ENCODE measurements at places on chromosomes 5 and 9.

DNA sequence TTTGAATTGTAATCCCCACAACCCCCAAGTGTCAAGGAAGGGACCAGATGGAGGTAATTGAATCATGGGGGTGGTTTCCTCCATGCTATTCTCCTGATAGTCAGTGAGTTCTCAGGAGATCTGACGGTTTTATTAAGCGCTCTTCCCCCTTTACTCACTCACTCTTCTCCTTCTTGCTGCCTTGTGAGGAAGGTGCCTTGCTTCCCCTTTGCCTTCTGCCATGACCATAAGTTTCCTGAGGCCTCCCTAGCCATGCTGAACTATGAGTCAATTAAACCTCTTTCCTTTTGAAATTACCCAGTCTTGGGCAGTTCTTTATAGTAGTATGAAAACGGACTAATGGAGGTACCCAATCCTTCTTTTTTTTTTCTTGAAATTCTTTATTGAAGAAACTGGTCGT, 2.2 kb upstream of the CEP120 start:
- DNase-seq: no peak

- DNase-seq: no peak
These were observed 221.2 kb upstream of the ANKRD55 start for GRCh38 chr5:56454219-56454862.

DNA sequence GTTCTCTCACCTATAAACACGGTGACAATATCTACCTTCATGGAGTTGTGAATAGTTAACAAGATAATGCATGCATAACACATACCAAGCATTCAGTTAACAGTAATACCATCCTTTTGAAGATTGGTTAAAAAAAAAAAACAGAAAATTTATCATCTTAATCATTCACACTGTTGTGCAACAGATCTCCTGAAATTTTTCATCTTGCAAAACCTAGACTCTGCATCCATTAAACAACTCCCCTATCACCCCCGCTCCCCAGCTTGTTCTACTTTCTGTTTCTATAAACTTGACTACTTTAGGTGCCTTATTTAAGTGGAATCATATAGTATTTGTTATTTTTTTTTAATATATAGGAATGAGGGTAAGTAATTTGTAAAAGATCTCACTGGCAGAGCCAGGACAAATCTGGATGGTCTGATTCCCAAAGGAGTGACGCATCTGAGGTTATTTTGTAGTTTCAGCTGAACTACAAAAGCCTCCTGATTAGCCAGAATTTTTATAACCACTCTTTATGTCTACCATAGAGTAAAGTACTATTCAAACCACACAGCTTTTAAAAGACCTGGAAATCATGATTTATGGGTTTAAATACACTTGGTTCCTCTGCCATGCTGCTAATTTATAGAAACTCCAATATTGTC, 93.0 kb downstream of the FANCC start:
- DNase-seq: no peak

DNA sequence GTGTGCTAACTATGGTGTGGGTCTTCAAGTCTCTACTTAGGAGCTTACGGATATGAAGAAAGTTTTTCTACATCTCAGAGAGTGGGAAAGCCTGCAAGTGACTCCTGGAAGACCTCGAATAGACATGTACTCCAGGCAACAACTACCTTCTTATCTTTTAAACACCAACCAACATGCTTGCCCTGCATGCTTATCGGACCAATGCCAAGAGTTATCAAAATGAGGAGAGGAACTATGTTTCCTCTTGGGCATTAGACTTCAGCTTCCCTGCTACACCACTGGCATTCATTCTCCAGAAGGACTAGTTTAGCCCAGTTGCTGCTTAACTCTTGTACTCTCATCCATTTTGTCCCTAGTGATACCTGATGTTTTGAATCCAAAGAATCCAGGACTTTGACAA, 74.7 kb upstream of the MAN2A1 start:
- no peak for DNase-seq

DNA sequence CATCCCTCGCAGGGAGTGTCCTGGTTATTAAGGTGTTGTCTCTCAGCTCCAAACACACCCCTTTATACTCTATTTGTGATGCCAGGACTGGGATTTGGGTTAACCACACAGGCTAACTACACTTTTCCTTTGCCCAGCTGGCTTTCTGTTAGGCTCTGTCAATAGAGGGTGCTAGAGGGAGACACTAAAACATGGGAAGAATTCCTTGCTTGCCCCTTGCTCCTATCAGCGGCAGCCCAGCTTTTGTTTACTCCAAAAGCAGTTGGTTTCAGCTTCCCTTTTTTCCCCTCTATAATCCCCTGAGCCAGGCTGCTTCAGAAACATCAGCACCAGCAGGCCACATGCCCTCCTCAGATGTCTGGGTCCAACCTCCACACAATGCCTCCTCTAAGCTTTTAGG, 297.1 kb downstream of the KCTD16 start:
- no peak for DNase-seq

DNA sequence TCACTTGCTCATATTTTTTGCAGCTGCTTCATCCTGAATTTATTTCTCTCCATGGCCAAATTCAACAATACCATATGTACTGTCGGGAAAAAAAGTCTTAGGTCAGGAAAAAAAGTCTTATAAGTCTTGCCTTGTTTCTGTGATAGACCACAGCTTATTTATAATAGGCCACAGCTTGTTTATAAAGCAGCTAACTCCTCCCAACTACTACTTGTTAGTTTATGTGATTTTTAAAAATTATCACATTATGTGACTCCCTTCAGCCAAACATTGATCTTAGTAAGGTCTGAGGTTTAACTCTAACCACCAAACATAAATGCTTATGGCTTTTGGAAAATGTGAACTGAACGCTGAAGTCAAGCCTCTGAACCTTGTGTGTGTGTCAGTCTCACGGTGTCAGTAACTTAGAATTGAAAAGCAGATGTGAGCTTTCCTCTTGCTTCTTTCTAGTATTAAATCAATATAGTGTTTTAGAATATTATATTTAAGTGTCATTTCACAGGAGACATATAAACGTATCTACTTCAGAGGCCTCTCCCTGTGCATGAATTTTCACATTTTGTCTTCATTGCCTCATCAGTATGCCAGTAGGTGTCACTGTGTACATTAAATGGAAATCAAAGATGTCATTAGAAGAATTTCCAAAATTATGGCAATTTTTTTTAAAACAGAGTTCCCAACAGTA, 51.3 kb downstream of the SNX24 start:
- peak; percentile 1 for DNase-seq

DNA sequence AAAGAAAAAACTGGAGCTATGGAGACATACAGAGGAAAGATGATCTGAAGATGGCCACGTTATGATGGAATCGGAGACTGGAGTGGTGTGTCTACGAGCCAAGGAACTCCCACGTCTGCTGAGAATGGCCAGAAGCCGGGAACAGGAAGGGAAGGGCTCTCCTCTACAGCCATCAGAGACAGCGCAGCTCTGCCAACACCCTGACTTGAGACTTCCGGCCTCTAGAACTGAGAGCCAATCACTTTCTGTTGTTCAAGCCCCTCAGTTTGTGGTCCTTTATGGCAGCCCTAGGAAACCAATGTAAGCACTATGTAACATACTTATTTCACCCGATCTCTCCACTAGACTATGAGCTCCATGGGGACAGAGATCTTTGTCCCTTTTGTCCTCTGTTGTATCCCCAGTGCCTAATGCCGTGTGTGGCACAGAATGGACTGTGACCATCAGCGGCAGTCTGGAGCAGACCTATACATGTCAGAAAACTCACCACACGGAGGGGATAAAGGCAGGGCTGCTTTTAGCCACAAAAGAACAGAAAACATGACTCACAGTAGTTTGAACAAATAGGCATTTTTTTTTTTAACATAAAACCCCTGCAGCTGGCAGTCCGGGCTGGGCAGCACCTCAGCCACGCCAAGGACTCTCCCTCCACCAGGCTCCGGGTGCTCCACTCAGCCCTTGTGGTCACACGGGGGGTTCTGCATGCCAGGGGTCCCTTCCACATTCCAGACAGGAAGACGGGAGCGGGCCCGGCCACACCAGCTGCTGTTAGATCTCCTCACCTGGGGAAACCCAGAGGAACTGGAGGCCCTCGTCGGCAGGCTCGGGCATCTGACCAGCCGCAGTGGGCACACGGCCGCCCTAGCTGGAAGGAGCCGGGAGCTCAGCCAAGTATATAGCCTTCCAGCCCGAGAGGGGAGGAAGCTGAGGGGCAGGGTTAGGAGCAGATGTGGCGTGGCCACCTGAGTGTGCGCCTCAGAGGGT, 16.1 kb upstream of the MXD3 start:
- DNase-seq: no peak

DNA sequence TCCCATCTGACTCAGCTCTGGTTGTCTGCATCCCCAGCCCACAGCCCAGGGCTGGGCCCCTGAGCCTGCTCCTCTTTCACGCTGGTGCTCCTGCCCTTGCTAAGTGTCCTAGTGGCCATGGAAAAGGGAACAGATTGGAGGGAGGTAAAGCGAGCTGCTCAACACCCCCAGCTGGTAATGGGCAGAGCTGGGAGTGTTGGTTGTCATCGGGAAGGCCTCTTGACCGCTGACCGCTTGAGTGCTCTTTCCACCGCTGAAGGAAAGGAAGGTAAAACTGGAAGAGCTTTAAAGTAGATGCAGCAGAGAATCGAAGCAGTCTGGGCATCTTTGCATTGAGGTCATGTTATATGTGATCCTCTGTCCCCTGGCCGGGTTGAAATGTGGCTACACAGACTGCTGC, 60.2 kb downstream of the CRB2 start:
- no peak for DNase-seq
